EH (cell line): ENCODE measurements at places on chromosomes 3 and 15.
A peak's percentile ranks its signal among the peaks of the same experiment; 100 is the strongest.

DNA sequence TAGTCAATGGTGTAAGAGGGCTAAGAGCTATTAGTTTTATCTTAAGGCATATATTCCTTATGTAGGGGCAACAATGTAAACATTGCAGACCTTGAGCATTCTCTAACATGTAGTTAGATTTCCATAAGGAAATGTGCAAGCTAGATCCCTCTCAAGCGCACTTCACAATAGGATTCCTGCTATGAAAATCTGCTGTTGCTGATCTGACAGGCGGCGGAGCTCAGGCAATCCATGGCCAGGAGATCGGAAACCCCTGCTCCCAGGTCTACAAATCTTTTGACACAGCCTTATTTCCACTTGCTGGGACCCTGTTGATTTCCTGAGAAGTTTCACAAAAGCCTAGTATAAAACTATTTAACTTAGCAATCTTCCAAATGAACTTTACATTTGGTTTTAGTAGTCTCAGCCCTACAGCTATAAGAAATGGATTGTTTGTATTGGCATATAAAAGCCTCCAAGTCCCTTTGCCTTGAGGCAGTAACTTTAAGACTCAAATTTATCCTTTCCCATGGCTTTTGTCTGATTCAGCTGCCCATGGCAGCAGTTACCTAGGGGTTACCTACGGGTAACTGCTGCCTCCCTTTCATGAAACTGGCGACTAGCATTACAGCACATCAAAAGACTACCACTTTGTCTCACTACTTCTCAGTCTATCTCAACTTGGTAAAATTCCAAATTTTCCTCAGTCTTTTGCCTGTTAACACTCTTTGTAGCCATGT, 22.7 kb downstream of the TRA2B start:
- DNase-seq = peak; percentile 34

DNA sequence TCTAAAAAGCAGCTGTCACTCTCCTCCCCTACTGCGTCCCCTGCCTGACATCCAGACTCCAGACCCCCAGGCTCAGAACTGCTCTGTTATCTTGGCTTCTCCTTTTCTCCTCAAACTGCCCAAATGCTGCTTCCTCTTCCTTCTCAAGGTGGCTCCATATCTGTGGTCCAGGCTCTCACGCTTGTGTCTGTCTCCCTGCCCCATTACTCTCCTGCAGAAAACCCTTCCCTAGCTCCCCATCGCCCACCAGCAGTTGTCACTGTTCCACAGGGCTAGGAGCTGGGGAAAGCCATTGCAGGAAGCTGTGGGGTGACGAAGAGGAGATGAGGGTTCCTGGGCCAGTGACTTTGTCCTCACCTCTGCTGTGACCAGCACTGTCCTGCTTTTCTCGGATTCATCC, 30.7 kb upstream of the CGNL1 start:
- peak; percentile 28 for DNase-seq

- no peak for DNase-seq
These were observed 58.6 kb upstream of the SLITRK3 start for GRCh38 chr3:165254812-165255211.

DNA sequence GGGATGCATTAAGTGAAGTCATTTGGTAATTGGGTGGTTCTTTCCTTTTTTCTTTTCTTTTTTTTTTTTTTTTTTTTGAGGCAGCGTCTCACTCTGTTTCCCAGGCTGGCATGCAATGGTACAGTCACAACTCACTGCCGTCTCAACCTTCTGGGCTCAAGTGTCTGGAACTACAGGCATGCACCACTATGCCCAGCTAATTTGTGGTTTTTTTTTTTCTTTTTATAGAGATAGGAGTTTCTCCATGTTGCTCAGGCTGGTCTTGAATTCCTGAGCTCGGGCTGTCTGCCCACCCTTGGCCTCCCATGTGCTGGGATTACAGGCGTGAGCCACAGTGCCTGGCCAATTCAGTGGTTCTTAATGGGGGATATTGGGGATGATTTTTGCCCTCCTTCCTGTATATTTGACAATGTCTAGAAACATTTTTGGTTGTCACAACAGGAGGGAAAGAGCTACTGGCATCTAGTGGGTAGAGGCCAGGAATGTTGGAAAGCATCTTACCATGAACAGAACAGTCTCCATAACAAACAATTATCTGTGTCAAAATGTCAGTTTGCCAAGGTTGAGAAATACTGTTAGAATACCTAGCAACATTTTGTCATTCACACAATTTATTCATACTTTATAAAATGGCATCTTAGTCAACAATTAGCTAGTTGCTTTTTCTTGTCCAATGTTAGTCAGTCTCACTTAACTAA, 79.4 kb upstream of the CNTN3 start:
- DNase-seq = no peak

GRCh38 chr3:157096328-157096727, 63.6 kb downstream of the CCNL1 start:
- DNase-seq = no peak

DNA sequence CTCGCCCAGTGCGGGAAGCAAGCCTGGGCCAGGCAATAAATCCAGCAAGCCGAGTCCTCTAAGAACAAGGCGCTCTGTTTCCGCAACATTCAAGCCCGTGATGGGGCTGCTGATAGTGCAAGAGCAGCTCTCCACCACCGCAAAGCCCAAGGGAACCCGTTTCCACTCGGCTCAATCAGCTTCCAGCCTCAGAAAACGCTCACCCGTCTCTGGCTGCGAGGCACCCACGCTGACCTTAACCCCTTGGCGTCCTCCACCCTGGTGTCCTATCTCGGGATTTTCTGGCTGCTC, 17.8 kb downstream of the SPATA12 start:
- DNase-seq = peak; percentile 25
